ENCODE measurements at places on chromosomes 12 and 14. TPM values are rescaled to one million over a fixed set of nuclear protein-coding genes. Genes with fewer than 3 reads are reported as not detected.

FAM161B gene
- total RNA-seq, result 4.0 TPM

ERP27 gene
- total RNA-seq, result not detected

SPATS2 gene
- 30.7 TPM for total RNA-seq

SELPLG gene
- 1.00 TPM for total RNA-seq

BBOF1 gene
- total RNA-seq, result 4.4 TPM

PLCZ1 gene
- total RNA-seq, result not detected

ITGB7 gene
- 0.77 TPM for total RNA-seq

FOXN4 gene
- not detected for total RNA-seq
